ENCODE measurements at places on chromosomes 3 and 15.
A peak's percentile ranks its signal among the peaks of the same experiment; 100 is the strongest.

GRCh38 chr15:69692342-69692741 lies 239.7 kb downstream of the RPLP1 start:
- DNase-seq, result no peak

GRCh38 chr3:122576174-122576940 lies 1.1 kb upstream of the PARP15 start:
- peak; percentile 84 for DNase-seq

- peak; percentile 65 for DNase-seq
Observed at GRCh38 chr3:31979001-31979697, 1.9 kb downstream of the OSBPL10 start.

GRCh38 chr15:74128785-74129585 lies 1.4 kb upstream of the ISLR2 start:
- DNase-seq, result peak; percentile 25

GRCh38 chr3:124939661-124940060 lies 5.1 kb upstream of the MUC13 start:
- no peak for DNase-seq

DNA sequence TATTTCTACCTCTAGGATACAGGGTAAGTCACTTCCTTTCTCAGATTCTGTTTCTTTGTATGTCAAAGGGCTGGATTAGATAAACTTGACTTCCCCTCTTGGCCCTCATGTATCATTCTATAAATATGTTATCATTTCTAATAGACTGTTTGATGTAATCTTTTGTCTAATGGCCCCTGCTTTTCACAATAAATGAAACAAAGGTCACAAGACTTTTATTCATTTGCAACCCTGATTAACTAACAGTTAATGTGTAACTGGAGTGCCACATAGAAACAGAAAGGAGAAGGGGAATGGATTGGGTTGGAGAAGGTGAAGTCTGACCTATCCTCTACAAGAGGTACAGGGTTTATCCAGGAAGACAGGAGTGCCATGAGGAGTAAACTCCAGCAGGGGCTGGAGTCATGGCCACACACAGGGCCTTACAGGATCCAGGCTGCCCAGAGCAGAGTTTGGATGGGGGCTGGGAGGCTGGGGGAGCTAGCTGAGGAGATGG lies 8.0 kb upstream of the B3GNT5 start:
- no peak for DNase-seq

DNA sequence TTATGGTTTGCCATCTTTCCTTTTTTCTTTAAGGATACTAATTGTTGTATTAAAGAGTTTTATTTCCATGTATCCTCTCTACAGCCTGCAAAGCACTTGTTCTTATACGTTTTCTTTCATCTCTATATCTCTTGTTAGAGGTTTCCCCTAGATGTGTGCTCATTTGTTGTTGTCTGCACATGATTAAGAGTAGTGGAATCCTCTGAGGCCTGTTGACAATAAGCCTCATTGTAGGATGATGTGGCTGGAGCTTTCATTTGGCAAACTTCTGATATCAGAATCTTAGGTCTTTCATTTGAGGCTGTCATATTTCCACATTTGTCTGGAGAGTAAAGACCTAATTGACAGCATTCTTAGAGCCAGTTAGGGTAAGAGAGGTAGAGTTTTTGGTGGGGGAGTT lies 506.0 kb downstream of the DIPK2A start:
- DNase-seq, result no peak

DNA sequence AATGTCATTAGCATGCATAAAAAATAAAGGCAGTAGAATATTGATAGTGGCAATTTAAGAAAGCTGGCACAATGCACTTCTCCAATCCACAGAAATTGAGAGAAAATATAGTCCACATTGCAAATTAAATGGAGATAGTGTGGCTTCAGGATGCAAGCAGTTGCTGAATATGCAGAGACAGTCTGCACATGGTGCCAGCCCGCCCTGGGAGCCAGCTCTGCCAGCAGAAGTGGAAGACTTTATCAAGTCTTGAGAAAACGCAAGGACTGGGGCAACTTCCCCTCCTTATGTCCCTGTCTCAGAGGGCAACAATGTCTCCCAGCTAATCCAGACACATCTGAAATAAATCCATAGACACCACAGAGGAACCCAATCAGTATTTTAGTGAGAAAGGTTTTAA lies 57.2 kb downstream of the MB21D2 start:
- DNase-seq, result no peak

- no peak for DNase-seq
Observed at GRCh38 chr3:130821806-130822205, 72.1 kb upstream of the ATP2C1 start.

- peak; percentile 87 for DNase-seq
Observed at GRCh38 chr15:75202251-75203016, 752 bp downstream of the C15orf39 start.

Data from GM20000 (cell line).